NCI-H226 (cell line): ENCODE measurements at places on chromosomes 11 and 22.

DNA sequence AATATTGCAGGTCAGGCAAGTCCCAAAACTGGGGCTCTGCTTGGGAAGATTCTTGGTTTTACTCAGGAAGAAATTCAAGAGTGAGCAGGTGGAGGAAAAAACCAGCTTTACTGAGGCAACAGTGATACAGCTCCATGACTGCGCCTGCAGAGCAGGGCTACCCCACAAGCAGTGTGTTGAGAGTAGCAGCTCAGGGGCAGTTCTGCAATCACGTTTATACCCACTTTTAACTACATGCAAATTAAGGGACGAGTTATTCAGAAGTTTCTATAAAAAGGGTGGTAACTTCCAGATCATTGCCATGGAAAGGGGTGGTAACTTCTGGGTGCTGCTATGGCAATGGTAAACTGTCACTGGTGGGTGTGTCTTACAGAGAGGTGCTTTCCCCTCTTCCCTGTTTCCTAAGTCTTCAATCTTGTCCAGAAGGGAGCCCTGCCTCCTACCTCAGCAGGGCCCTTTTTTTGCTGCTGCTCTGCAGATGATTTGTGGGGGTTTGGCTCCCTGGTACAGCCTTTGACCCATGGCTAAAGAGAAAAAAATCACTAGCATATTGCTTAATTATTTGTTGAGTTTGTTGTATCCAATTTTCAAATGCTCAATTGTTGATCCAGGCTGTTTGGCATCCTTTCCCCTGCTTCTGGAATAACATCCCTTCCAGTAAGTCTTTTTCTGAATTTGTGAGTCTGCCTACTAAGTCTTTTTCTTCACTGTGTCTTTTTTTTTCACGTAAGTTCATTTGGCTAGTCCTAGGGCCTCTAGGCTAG is 30.0 kb upstream of the ME3 start:
- no peak for DNase-seq

DNA sequence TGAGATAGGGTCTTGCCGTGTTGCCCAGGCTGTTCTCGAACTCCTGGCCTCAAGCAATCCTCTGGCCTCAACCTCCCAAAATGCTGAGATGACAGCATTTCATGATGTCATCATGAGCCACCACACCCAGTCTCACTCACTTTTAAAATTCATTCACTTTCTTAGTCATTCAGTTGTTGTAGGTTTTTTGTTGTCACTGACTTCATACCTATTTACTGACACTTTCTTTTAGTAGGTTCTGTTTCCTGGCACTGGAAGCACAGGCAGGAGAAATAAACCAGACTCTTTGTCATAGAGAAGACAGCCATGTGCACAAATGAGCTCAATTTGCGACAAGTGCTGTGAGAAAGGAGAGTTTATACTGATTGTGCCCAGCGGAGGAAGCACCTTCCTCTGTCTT is 10.5 kb downstream of the ART5 start:
- no peak for DNase-seq

GRCh38 chr11:32400196-32400595 is 35.1 kb downstream of the WT1 start:
- peak; percentile 90 for DNase-seq

DNA sequence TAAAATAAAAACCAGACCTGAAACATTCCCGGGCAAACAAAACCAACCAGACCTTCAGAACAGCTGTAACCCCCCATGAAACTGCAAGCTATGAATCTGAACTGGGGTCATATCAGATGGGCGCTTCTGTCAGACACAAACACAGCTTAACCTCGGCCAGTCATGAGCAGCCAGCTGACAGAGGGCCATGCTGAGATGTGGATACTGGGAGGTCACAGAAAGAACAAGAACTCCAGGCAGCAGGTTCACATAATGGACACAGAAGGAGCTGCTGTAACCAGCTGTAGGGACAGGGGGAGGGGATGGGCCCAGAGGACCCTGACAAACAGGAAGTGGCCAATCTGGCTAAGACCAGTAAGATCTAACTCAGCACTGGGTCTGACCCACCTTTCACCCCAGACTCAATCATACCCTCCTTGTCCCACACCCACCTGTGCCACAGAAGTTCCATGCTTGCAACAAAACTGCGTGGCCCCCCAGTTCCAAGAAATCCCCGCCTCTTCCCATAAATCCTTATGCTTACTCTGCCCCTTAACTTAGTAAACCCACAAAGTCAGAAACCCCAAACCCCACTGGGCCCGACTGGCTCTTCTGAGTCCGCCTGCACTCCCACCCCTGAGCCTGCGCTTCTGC is 4.0 kb downstream of the APOL4 start:
- no peak for DNase-seq

DNA sequence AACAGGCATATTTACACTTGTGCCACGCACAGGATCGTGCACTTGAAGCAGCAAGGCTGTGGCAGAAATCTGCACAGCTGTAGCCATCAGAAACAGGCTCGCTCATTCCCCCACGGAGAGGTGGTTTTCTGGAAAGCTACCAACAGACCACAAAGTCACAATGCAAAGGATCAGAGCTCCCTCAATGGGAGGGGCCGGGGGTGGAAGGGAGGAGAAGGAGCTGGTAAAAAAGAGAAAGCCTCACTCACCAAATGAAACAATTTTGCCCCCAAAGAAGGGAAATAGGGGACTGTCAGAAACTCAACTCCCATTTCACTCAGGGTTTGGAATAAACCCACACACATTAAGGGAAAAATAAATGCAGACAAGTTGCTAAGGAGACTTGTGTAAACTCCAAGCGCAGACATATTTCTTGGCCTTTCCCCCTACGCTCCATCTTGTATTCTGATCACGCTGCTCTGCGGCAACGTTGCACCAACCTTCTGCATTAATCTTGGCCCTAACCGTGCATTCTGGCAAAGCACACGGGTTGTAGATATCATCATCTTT is 43.2 kb upstream of the BLID start:
- DNase-seq, result no peak

DNA sequence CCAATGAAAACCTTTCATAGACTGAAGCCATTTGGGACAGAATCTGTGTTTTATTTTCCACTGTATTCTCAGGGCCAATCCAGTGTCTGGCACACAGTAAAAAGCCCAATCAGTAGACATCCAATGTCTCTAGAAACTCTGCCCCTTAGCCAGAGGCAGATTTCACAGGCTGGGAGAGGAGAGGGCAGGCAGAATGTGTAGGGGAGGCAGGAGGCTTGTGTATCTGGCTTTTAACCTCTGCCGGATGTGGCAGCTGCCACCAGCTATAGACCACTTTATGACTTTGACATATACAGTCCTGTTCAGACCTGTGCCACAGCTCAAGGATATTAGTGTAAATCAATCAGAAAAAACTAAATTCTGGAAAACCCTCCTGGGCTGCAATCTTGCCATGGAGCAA is 4.4 kb downstream of the EXPH5 start:
- no peak for DNase-seq
